ENCODE measurements at places on chromosomes 7 and 10.

GRCh38 chr10:23978317-23978716 is 230.6 kb upstream of the KIAA1217 start:
- no peak for DNase-seq

DNA sequence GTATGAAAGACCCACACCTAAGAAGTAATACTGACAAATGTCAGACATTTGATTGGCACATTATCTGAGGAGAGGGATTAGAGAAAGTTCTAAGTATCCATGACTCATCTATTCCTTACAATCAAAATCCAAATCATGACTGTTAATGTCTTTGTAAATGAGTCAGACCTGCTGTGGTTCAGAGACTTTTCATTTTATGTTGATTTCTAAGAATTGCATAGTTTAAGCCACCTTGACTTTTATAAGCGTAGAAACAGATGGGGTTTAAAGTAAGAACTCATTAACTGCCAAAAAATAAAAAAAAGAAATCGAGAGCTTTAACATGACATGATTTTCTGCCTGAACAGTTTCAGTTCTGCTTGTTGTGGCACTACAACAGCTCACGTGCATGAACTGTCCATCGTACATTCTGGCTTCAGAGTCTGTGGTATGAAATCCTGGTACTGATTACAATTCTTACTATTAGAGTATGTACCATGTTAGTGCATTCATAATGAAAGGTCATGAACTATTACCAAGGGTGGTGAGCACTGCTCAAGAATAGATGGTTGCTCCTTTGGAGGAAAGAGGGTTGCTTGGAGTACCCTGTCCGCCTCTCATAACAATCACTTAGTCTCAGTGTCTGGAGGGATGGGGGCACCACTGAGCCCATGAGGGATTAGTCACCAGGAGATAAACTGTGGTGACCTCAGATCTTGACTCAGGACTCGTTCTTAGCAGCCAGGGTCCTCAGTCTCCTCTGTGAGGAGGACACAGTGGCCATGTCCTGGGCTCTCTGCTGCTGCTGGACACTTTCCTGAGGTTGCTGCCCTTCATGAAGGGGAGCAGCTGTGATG is 42.2 kb downstream of the ACSM6 start:
- no peak for DNase-seq

DNA sequence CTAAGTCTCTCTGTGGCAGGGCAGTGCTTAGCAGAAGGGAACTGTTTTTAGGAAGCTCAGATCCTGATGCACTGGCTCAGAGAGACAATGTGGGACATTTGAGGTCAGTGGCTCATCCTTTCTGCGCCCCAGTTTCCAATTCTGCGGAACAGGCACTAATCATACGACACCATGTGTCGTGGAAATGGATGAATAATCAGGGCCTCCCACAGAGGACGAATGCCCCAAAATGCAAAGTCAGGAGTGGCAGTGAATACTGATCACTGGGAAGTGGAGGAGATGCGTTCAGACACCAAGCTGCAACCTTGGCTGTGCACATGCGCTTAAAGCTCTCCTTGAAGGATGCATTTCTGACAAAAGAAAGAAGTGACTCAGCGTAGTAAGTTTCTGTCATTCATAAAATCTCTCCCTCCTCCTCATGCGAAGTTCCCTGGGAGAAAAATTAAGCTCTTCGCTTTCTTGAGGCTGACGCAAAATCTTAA is 21.9 kb upstream of the ECHDC3 start:
- no peak for DNase-seq

DNA sequence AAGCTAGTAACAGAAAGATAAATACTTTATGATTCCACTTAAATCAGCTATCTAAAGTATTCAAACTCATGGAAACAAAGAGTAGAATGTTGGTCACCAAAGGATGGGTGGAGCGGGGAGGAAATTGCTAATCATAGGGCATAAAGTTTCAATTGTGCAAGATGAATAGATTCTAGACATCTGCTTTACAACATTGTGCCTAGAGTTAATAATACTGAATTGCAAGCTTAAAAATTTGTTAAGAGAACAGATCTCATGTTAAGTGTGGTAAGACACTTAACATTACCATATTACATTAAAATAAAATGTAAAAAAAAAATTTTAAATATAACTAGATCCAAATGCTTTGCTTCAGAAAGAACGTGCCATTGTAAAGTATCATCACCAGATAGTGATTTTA is 411.1 kb upstream of the MBL2 start:
- no peak for DNase-seq

DNA sequence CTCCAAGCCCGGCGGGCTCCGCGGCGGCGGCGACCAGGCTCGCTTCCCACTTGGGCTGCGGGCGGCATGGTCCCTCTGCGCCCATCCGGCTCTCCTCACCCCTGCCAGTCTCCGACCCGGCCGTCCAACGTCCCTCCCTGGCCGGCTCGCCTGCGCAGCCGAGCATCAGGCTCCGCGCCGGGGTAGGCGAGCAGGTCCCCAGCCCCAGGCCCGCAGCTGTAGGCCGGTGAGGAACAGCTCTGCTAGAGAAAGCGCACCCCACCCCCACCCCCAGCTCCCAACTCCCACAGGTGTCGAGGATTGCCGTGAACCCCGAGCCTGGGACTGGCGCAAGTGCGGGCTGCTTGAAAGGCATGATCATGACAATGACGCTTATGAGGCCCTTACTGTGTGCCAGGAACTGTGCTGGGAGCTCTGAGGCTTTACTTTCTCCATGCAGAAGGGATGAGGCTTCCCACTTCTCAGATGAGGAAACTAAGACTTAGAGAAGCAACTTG is 20.8 kb upstream of the PAX2 start:
- no peak for DNase-seq

DNA sequence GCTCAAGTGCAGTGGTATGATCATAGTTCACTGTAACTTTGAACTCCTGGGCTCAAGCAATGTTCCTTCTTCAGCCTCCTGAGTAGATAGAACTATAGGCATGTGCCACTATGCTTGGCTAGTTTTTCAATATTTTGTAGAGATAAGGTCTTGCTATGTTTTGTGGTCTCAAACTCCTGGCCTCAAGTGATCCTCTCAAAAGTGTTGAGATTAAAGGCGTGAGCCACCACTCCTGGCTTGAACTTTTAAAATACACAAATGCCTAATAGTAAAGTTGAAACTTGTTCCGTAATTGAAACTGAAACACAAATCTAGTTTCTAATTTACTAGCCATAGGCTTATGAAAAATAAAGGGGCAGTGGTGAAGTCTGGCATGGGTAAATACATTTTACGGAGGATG is 65.7 kb downstream of the AP3M1 start:
- DNase-seq = no peak

GRCh38 chr10:1670541-1671365 is 66.6 kb downstream of the ADARB2 start:
- no peak for DNase-seq

GRCh38 chr10:100816671-100817070 is 71.3 kb downstream of the PAX2 start:
- no peak for DNase-seq

- DNase-seq = no peak
Observed at GRCh38 chr7:33250421-33250871, 121.1 kb downstream of the BBS9 start.

DNA sequence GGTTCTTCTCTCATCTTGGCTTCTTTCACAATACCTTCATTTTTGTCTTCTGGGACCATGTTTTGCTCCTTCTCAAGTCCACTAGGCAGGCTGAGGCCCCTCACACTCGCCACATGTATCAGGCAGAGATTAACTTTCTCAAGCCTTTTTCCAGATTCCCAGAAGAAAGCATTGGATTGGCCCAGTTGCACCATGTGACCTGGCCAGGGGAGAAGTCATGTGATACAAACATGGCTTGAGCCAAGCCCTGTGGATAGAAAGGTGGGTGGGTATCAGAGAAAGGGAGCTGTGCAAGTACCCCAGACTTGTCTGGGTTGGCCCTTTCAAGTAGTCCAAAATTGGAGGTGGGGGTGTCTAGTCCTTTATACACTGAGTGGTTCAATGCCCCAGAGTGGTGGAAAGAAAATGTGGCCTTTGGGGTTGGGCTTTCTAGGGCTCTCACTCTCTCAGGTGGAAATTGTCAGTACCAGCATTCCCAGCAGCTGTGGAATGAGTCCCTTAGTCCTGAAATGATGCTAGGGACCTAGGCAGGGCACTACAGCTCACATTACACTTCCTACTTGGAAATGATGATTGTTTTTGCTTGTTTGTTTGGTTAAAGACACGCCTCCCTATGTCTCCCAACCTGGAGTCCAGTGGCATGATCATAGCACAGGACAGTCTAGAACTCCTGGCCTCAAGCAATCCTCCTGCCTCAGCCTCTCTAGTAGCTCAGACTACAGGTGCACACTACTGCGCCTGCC is 36.9 kb upstream of the C10orf67 start:
- DNase-seq = no peak

DNA sequence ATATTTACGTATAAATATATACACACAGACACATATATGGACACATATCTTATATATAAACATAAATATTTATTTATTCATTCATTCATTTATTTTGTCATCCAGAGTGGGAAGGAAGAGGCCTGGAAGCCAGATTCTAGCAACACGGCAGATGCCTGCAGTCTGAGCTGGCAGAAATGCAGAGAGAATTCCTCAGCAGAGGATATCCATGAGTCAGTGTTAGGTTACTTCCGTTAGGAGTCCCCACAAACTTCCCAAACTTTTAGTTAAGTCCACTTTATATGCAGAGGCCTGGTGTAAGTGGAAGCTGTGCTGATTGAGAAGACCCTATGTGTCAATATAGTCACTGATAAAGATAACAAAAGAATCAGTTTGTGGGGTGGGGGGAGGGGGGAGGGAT is 89.6 kb downstream of the PPP1R17 start:
- DNase-seq = no peak

GRCh38 chr10:116272440-116273283 is at the start of gene GFRA1:
GFRA1 (minus strand) TSS chr10:116273206; CDS start chr10:116272029, 1,177 bp downstream.
- DNase-seq = no peak

DNA sequence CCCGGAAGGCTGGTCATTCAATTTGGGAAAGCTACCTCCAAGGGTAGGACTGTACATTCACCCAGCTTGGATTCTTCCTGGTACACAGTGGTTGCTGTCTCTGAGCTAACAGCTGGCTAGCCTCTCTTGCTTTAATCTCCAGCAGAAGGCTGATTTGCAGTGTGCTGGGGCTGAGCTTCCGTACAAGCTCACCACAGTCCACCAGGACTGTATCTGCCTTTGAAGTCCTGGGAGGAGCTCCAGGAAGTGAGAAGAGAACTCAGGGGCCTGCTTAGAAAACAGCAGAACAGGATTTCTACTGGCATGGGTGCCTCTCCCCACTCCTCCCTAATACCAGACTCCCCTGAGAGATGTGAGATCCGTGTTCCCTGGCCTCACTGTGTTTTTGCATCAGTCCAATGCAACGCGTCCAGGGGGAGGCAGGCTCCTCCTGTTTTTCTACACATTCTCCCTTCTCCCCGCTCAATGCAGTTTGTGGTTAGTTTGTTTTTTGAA is 6.6 kb downstream of the AFAP1L2 start:
- no peak for DNase-seq

GRCh38 chr10:78807504-78808203 is 261.1 kb upstream of the ZMIZ1 start:
- no peak for DNase-seq

GRCh38 chr7:48176356-48176893 is 5.2 kb downstream of the ABCA13 start:
- no peak for DNase-seq

- DNase-seq = no peak
Observed at GRCh38 chr7:155867280-155867679, 55.0 kb upstream of the SHH start.

DNA sequence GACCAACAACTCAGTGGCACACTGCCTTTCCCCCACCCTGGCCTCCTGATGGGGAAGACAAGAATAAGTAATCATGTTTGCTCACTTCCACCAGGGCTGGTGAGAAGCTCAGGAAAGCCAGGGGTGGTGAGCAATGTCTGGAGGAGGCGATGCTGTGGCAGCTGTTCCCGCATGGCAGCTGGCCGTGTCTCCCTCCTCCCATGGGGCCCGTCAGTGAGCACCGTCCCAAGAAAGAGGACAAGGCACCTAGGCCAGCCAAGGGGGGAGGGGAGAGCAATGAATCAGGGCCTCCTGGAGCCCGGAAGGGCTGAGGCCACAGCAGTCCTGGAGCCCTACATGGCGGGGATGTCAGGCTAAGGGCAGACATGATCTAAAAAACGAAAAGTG is 69.2 kb upstream of the INSIG1 start:
- no peak for DNase-seq

- DNase-seq = no peak
Observed at GRCh38 chr10:71217266-71218045, 5.1 kb downstream of the UNC5B start.

DNA sequence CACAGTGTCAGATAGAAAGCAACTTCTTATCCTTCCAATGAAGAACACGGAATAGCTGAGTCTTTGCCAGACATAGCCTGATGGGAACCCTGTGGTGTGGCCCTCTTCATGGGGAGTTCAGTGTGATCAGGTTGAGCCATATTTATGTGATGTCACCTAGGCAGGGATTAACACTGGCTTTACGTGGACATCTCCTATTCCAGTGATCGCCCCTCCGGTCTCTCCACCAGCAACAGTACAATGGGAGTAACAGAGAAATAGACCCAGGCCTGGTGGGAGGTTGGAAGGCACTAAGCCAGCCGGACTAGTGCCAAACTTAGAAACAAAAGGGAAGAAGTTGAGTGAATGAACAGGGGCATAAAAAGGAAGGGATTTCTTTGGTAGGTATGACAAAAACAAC is 358.1 kb downstream of the PRPF18 start:
- no peak for DNase-seq

DNA sequence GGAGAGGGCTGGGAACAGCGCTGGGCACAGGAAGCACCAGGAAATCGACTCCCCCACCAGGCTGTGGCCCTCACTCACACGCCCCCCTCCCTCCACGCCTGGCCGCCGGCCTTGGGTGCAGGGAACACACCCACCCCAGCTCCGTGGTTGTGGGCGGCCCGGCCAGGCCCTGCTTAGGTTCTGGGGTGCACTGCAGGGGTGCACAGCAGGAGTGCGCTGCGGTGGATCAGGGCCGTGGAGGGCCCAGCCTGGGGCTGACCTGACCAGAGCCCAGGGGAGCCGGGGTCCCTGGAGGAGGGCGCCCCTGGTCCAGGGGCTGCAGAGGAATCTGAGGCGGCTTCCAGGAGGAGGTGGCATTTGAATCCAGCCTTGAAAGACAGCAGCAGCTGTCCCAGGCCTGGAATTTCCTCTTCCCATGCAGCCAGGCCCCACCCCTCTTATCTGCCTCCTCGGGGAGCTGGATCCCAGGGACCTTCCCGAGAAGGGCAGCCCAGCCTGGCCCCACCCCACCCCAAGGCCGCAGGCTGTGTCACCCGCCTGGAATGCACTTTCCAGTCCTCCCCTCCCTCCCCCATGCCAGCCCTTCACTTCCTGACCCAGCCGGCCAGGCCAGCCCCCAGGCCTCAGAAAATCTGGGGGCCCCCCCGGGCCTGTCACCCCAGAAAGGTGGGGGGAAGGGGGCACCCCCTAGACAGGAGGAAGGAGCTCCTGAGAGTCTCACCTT is 18.4 kb upstream of the PDGFA start:
- no peak for DNase-seq

DNA sequence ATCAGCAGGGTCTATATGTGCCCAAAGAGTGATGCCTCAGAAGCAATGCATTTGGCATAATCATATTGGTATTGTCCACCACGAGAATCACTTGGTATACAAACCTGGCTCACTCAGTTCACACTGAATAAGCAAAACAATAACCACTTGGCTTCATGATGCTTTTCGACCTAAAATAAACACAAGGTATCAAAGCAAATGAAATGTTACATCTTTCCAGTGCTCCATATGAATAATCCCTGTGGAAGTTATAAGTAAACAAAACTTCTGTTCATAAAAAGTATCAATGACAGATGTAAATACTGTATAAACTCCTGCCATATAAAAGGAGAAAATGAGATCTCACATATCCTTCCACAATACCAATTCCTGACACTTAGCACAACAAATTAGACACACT is 29.8 kb upstream of the EBLN1 start:
- DNase-seq = no peak
